Ascending aorta (tissue), 2 donors: ENCODE measurements at places on chromosomes 4 and X.

GRCh38 chr4:136636155-136636554 is 896.1 kb downstream of the PCDH18 start:
- no peak for DNase-seq

GRCh38 chr4:5979981-5980380 is 38.2 kb downstream of the C4orf50 start:
- DNase-seq: no peak

- no peak for DNase-seq
Measured at GRCh38 chr4:74414149-74414809, 30.7 kb upstream of the AREG start.

DNA sequence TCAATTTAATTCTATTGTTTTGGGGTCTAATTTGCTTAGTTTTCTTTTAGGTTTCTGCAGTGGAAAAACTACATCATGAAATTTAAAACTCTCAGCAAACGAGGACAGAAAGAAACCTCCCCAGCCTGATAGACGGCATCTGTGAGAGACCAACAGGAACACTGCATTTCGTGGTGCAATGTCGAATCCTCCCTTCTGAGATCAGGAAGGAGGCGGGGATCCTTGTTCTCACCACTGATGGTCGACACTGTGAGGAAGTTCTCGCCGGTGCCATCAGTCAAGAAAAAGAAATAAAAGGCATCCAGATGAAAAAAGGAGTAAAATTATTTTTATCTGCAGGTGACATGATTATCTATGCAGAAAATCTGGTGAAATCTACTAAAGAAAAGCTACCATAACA is 16.5 kb downstream of the GAK start:
- DNase-seq: peak; percentile 62

- DNase-seq: no peak
Measured at GRCh38 chr4:5821665-5822358, 71.1 kb downstream of the CRMP1 start.

- no peak for DNase-seq
Measured at GRCh38 chr4:142598132-142598531, 248.0 kb downstream of the INPP4B start.

- DNase-seq: no peak
Measured at GRCh38 chr4:8281519-8282133, 12.1 kb downstream of the HTRA3 start.

DNA sequence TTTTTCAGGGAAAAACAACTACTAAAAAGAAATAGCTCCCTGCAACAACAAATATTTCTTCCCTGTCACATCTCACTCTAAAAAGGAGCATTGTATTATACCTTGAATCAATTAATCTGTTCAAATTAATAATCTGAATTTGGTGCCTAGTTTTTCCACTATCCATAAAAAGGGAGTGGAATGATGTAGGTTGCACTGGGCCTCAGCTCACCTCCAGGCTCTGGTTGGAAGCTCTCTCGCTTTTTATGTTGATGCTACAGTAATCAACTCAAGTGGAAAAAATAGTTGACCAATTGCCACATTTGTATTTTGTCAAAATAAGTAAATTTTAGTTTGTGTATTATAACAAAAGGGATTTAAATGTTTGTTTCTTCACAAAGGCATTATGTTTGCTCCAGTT is 126.1 kb downstream of the MAD2L1 start:
- DNase-seq: no peak
